ENCODE measurements at places on chromosomes 2 and 18. TPM values are rescaled to one million over a fixed set of nuclear protein-coding genes. Genes with fewer than 3 reads are reported as not detected.

C2orf15 gene
- total RNA-seq = 0.33 TPM

TSPYL6 gene
- total RNA-seq = not detected

GRCh38 chr2:107107351-107107750 lies 221.4 kb upstream of the ST6GAL2 start:
- no peak for DNase-seq
- H3K27me3 ChIP-seq = no peaks in the 10 kb centered on the region
- no peak overlapping the region for H3K4me3 ChIP-seq
- H3K27ac ChIP-seq = no peak overlapping the region
- no peaks in the 10 kb centered on the region for H3K36me3 ChIP-seq

- no peak overlapping the region for H3K4me3 ChIP-seq
- no peaks in the 10 kb centered on the region for H3K4me1 ChIP-seq
- no peak overlapping the region for H3K27ac ChIP-seq
- H3K36me3 ChIP-seq = no peaks in the 10 kb centered on the region
- no peak for DNase-seq
- H3K27me3 ChIP-seq = no peaks in the 10 kb centered on the region
Measured at GRCh38 chr18:8657050-8657820, 48.0 kb downstream of the RAB12 start.

- no peak overlapping the region for H3K4me3 ChIP-seq
- no peaks in the 10 kb centered on the region for H3K4me1 ChIP-seq
- DNase-seq = no peak
- H3K27ac ChIP-seq = no peak overlapping the region
Measured at GRCh38 chr2:37812414-37812813, 112.7 kb upstream of the RMDN2 start.

CXCR1 gene
- total RNA-seq = 1.0 TPM

GRCh38 chr2:28359222-28360057 lies 33.2 kb upstream of the FOSL2 start:
- H3K36me3 ChIP-seq = no peaks in the 10 kb centered on the region
- peak overlapping the region; percentile 42 for H3K4me3 ChIP-seq
- no peaks in the 10 kb centered on the region for H3K27me3 ChIP-seq
- peak overlapping the region; percentile 5 for H3K27ac ChIP-seq
- DNase-seq = peak; percentile 80

MAP3K19 gene
- not detected for total RNA-seq

DNA sequence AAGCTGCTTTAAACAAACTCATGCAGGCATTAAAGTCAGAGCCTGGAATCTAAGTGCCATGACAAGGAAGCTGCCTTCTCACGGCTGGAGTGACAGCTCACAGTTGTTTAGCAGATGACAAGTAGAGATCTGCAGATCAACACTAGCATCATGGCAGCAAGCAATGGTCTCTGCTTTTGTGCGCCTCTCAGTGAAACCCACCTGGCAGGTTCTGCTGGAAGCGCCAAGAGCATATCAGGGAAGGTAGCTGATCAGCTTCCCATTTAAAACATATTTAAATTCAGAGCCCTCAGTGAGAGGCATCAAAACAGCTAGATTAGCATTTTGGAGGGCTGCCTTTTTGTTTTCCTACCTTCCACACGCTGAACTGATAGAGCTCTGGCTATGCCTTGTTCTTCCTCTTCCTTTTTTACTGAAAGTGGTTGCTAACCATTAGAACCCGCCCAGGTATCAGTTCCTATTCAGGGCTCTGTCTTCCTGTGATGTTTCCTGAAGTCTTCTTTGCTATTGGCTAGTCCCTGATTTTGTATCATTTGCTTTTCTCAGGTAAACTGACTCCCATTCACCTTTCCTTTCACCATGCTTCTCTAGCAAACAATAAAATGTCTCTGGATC lies 70.8 kb downstream of the TMEM200C start:
- no peak overlapping the region for H3K27ac ChIP-seq
- H3K27me3 ChIP-seq = no peaks in the 10 kb centered on the region
- no peaks in the 10 kb centered on the region for H3K36me3 ChIP-seq
- no peaks in the 10 kb centered on the region for H3K4me1 ChIP-seq
- no peak for DNase-seq

EMILIN1 gene
- total RNA-seq = 1.5 TPM

- H3K27me3 ChIP-seq = no peaks in the 10 kb centered on the region
- no peaks in the 10 kb centered on the region for H3K36me3 ChIP-seq
- no peak for DNase-seq
- no peaks in the 10 kb centered on the region for H3K4me1 ChIP-seq
- no peak overlapping the region for H3K27ac ChIP-seq
- no peak overlapping the region for H3K4me3 ChIP-seq
Measured at GRCh38 chr2:201859949-201860348, 53.6 kb downstream of the CDK15 start.

GRCh38 chr2:16281451-16282335 lies 341.3 kb downstream of the MYCN start:
- no peaks in the 10 kb centered on the region for H3K4me1 ChIP-seq
- no peak for DNase-seq
- H3K4me3 ChIP-seq = no peak overlapping the region

KIAA2012 gene
- total RNA-seq = not detected

ASTL gene
- 0.65 TPM for total RNA-seq

DNA sequence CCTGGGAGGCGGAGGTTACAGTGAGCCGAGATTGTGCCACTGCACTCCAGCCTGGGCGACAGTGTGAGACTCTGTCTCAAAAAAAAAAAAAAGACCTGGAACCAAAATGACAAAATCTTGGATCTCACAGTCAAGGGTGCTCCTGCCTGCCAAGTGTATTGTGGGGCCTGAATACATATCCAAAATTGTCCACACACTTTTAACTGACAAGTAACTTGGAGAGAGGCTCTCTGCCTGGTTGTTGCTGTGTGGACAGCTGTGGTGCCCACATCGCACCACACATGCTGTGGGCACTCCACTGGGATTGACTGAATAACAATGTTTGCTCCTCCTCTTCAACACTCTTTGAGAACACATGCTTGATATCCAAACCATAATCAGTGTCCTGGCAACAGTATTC lies 117.6 kb upstream of the REV1 start:
- H3K36me3 ChIP-seq = no peaks in the 10 kb centered on the region
- no peaks in the 10 kb centered on the region for H3K27me3 ChIP-seq
- no peak overlapping the region for H3K27ac ChIP-seq
- DNase-seq = no peak
- H3K4me1 ChIP-seq = no peaks in the 10 kb centered on the region

DNA sequence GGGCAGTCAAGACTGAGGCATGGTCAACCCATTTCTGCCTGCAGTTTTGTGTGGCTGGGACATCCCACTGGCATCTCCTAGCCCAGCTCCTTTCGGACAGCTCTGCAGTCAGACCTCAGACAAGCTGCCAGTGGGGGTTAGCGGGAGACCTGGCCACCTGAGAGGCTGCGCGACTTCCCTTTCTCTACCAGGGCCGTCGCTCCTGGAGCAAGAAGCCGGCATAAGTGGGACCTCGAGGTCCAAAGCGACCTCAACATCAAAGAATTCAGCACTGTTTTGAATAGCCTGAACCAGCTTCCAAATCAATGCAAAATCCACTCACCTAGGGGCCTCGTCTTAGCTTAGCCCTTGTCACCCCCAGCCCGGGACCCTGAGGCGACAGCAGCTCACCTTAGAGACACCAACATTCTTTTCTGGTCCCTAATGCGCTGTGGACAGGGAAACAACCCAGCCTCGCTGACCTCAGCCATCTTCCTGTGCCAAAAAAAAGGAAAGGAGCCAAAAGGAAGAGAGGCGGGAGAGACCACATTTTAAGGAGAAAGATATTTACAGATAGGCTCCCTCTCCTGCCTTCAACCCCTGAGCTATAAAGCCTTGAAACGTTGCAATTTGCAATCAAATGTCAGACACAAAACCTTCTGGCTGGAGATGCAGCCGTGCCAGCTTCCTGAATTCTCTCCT lies 81.2 kb downstream of the GFPT1 start:
- H3K4me3 ChIP-seq = no peak overlapping the region
- no peaks in the 10 kb centered on the region for H3K36me3 ChIP-seq
- no peak overlapping the region for H3K27ac ChIP-seq
- no peaks in the 10 kb centered on the region for H3K4me1 ChIP-seq
- H3K27me3 ChIP-seq = no peaks in the 10 kb centered on the region
- no peak for DNase-seq

VAMP8 gene
- 55.1 TPM for total RNA-seq

INPP1 gene
- 5.1 TPM for total RNA-seq

TBR1 gene
- total RNA-seq = 0.02 TPM

DNA sequence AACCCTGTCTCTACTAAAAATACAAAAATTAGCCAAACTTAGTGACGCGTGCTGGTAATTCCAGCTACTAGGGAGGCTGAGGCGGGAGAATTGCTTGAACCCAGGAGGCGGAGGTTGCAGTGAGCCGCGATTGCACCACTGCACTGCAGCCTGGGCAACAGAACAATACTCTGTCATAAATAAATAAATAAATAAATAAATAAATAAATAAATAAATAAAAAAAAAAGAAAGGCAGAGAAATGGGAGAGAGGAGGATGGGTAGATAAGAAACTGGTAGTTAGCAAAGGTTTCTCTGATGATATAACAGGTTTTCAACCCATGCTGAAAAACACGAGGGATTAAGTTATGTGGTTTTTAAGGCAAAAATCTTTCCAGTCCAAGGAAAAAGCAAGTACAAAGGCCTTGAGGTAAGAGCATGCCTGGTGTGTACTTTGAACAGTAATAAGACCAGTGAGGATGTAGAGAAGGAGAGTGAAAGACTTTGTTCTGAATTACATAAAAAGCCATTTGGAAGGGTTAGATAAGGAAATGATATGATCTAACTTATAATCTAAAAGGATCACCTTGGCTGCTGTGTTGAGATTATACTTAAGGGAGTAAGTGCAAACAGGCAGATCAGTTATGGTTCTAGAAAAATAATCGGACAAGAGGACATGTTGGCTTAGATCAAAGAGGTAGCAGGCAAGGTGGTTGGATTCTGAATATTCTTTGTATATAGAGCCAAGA lies 159.3 kb downstream of the PTH2R start:
- no peaks in the 10 kb centered on the region for H3K27me3 ChIP-seq
- no peaks in the 10 kb centered on the region for H3K4me1 ChIP-seq
- H3K27ac ChIP-seq = no peak overlapping the region
- no peak for DNase-seq
- no peak overlapping the region for H3K4me3 ChIP-seq
- no peaks in the 10 kb centered on the region for H3K36me3 ChIP-seq

DNA sequence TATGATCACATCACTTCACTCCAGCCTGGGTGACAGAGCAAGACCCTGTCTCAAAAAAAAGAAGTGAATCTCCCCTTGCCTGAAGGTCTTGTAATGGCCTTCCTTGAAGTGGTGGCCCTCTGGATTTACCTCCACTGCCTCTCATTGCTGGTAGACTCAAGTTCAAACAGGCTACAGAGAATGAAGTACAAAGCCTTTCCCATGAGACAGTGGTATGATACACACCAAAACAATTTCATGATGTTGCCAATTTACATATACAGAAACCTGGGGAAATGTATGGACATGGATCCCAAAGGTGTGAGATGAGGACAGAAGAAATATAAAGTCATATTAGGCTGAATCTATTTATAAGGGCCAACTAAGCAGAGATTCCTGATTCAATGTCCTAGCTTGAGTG lies 4.8 kb upstream of the NOTO start:
- H3K27me3 ChIP-seq = peaks cover 6% of the 10 kb centered on the region
- H3K36me3 ChIP-seq = no peaks in the 10 kb centered on the region
- no peak overlapping the region for H3K4me3 ChIP-seq
- no peak overlapping the region for H3K27ac ChIP-seq

DNA sequence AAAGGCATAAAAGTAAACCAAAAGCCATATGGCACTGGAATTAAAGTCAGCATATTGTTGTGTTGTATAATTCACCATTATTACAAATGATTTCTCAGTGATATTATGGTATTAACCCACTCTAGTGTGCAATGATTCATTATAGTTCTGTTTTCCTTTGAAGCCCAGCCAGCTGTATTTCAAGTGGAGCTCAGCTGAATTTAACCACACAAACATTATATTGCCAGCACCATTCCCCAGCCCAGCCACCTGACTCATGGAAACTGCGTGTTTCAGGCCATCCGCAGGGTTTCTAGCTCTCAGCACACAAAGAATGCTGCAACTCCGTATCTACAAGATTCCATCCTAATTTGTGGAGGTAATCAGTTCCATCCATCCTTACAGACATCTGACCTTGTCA lies 166.8 kb upstream of the CHAC2 start:
- no peaks in the 10 kb centered on the region for H3K36me3 ChIP-seq
- H3K4me1 ChIP-seq = no peaks in the 10 kb centered on the region
- DNase-seq = no peak
- H3K4me3 ChIP-seq = no peak overlapping the region

- H3K4me3 ChIP-seq = no peak overlapping the region
- H3K27me3 ChIP-seq = no peaks in the 10 kb centered on the region
- no peak overlapping the region for H3K27ac ChIP-seq
Measured at GRCh38 chr18:37636831-37637477, 71.4 kb upstream of the CELF4 start.

KIF5C gene
- 14.3 TPM for total RNA-seq

LINC00305 gene
- not detected for total RNA-seq

GRCh38 chr2:184727813-184728212 lies 129.5 kb downstream of the ZNF804A start:
- no peak overlapping the region for H3K27ac ChIP-seq
- H3K4me3 ChIP-seq = no peak overlapping the region
- no peaks in the 10 kb centered on the region for H3K4me1 ChIP-seq

GRCh38 chr2:137262594-137262993 lies 497.2 kb downstream of the THSD7B start:
- no peak for DNase-seq
- H3K4me3 ChIP-seq = no peak overlapping the region
- H3K27ac ChIP-seq = no peak overlapping the region
- H3K4me1 ChIP-seq = no peaks in the 10 kb centered on the region

CYBRD1 gene
- 0.49 TPM for total RNA-seq

GRCh38 chr18:2510416-2510815 lies 60.9 kb downstream of the METTL4 start:
- no peaks in the 10 kb centered on the region for H3K27me3 ChIP-seq
- no peaks in the 10 kb centered on the region for H3K36me3 ChIP-seq
- peaks cover 4% of the 10 kb centered on the region for H3K4me1 ChIP-seq
- DNase-seq = no peak

DNA sequence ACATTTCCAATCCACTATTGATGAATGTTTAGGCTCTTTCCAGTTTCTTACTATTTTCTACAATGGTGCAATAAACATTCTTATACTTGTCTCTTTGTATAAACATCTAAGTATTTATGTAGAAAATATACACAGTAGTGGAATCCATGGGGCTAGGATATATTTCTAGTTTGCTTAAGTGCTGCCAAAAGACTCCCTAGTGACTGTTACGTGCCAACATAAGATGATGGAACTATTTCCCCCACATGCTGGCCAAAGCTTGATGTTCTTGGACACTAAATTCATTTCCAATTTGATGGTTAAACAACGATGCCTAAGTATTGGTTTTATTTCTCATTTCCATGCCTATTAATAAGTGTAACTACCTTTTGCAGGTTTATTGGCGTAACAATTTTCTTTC lies 378.4 kb upstream of the HNRNPA3 start:
- no peak for DNase-seq
- H3K4me3 ChIP-seq = no peak overlapping the region
- no peak overlapping the region for H3K27ac ChIP-seq
- H3K36me3 ChIP-seq = no peaks in the 10 kb centered on the region
- H3K4me1 ChIP-seq = no peaks in the 10 kb centered on the region
